ENCODE measurements at places on chromosomes 2 and 18.

GRCh38 chr18:23568281-23569138 lies 17.8 kb downstream of the NPC1 start:
- no peak for DNase-seq

DNA sequence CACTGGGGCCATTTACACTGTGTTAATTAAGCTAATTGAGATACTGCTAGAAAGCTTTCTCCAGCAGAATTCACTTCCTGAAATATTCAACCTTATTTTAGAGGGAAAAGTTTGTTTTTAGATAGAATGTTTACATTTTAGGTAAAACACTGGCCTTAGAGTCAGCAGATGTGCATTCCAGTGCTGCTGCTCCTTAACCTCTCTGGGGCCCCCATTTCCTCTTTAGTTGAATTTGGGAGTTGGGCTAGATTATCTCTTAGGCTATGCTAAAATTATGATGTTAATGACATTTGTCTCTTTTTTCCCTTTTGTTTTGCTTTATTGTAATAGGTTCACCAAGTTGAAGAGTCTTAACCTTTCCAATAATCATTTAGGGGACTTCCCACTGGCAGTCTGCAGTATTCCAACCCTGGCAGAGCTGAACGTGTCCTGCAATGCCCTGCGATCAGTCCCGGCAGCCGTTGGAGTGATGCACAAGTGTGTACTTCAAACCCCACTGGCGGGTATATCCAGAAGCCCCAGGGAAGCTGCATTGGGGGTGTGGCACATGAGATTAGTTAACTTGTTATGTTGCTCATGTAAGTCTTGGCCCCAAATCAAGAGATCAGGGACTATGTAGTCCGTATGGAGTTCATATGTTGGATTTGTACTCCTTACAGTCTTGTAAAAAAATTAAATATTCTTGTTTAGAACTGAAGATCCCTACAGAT lies 179.5 kb downstream of the PHLPP1 start:
- no peak for DNase-seq

DNA sequence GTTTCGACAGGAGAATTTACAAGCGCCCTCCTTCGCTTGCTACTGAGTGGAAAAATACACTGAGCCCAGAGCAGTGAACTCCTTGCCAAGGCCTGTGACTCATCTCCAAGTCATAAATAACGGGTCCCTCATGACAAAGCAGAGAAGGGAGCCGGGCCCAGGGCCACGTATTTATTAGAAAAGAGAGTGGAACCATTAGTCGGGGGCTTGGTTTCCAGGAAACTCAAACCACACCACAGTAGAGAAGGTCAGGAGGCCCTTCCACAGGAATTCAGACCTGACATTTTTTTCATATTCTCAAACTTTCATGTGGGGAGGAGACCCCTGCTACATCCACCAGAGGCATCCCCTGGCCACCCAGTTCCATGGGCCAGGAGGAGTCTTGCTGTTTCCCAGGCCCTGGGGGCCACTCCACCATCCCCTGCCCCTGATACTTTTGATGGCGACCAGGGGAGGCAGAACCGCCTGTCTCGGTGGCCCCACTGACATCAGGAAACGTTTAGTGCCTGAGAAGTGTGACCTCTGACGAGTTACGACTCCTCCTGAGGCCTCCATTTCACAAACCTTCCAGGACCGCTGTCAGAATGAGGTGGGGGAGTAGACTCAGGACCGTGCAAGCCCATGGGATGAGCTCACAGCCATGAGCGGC lies 289.7 kb downstream of the DYSF start:
- DNase-seq = no peak

DNA sequence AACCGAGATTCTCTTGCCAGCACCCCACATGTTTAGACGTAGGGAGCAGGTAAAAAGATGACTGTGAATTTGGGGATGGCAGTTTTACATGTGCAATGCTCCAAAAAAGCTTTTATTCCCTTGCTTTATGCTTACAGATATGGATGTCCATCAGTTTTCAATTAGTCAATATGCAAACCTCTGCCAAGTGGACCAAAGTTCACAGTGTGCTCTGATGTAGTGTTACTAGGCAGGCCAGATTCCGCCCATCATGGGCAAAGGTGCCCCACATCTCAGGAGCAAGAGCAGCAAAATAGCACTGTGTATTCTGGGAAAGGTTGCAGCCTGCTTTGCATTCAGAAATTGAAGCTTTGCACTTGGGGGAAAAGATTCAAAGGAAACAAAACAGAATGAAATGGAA lies 329.7 kb upstream of the ZEB2 start:
- DNase-seq = no peak

GRCh38 chr2:129587426-129588064 lies 391.9 kb upstream of the RAB6C start:
- DNase-seq = no peak

- no peak for DNase-seq
Measured at GRCh38 chr2:99680946-99681345, 191.1 kb upstream of the REV1 start.

- DNase-seq = no peak
Measured at GRCh38 chr2:179467111-179467510, 202.5 kb upstream of the SESTD1 start.

DNA sequence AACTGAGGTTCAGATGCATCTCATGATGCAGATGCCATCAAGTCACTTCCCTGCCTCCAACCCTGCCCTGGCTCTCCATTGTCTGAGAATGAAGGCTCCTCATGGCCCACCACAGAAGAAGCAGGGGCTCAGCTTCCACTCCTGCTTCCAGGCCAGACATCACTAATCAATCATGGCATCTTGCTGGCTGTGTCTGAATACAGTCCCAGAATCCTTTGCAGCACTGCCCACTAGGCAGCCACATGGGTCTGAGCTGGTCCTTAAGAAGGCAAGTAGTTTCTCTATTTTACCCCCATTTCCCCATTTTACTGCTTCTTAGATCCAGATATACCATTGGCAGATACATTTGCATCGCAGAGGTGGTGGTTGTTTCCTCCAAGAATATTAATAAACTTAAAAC lies 7.3 kb downstream of the ASPRV1 start:
- no peak for DNase-seq

GRCh38 chr2:31219131-31219969 lies 2.0 kb upstream of the CAPN14 start:
- no peak for DNase-seq

GRCh38 chr2:231008131-231008530 lies 12.2 kb downstream of the SPATA3 start:
- no peak for DNase-seq

DNA sequence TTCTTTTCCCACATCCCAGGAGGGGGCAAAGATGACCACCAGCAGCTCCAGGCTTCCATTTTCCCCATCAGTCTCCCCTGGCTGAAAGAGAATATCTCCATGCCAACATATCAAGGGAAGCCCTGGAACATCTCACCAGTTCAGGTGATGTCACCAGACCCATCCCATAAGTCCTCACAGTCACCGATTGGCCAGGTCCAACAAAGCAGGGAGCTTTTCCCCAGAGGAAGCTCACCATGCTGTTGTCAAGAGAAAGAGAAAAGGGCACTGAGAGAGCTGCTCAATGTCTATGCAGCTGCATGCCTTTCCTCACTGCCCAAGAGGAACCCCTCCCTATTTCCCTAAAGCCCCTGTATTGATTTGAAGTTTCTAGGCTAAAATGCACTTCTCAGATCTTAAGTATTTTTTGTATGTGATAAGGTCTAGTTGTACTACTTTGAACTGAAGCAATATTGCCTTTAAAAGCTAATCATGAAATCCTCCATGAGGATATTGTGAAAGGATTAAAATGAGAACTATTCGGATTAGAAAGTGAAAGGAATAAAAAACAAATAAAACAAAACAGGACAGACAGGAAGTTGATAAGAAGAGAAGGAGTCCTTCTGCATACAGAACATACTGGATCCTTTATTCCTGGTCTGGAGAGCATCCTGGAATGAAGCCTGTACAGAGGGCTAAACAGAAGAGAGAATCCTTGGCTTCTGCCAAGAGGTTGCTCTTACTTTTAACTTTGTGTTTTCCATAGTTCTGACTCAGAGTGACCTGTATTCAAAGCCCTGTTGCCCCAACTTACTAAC lies 45.2 kb upstream of the CTIF start:
- no peak for DNase-seq

DNA sequence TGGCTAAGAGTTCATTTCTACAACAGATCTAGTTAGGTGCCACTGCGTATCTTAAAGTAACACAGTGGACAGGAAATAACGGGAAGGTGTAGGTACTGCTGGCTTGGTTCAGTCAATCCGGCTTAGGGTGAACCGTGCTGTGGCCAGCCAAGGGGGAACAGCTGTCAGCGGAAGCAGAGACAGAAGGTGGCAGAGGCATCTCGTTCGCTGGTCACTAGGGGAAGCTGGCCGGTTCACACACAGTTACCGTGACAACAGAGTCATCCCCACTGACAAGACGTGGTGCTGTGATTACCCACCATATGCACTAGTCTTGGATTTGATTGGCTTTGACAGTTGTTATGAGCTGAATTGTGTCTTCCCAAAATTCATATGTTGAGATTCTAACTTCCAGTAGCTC lies 58.8 kb upstream of the HDAC4 start:
- DNase-seq = no peak

DNA sequence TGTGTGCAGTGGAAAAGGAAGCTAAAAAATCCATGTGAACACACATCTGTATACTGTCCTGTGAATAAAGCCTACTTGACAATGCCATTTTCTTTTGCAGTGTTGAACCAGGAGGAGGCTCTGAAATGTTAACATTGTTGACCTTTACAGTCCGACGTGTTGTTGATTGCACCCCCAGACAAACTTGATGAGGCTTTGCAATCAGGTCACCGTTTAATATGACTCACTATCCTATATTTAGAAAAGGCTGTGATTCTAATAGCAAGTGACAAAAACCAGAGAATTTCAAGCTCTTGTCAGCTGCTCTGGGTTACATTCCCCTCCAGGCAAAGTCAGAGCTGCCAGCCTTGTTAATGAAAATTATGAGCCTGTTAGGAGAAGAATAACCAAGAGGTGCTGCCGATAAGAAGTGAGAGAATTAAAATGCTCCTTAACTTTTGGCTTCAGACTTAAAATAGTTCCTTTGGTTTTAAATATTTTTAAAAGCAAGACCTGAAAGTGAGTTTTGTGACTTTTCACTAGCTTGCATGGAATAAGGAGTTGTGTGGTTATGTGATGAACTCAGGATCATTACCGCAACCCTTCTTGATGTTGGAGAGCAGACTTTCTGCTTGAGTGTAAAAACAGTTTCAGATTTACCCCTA lies 162.1 kb downstream of the QPCT start:
- no peak for DNase-seq

DNA sequence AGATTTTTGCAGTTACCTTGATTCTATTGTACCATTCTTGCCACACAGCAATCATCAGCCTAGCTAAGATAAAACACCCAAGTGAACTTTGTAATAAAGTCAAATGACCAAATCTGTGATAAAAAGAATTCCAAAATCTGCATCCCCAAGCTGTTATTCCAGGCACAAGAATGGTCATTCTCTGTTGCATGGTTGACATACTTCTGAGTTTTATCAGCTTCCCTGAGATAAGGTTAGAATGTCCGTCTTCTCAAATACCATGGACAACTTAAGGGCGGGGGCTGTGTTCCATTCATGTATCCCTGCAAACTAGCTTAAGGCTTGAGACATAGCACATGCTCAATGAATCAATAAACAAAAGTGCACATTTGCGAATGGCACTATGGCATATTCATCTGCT lies 8.1 kb upstream of the BMP10 start:
- DNase-seq = no peak

- no peak for DNase-seq
Measured at GRCh38 chr2:69943000-69943842, 18.2 kb downstream of the ASPRV1 start.

GRCh38 chr2:20093263-20094141 lies 42.1 kb upstream of the LAPTM4A start:
- no peak for DNase-seq

- DNase-seq = no peak
Measured at GRCh38 chr18:44258576-44258975, 422.1 kb upstream of the SETBP1 start.

GRCh38 chr2:37920570-37920969 lies 4.5 kb upstream of the RMDN2 start:
- no peak for DNase-seq

GRCh38 chr2:73995810-73996209 lies 11.1 kb downstream of the TET3 start:
- DNase-seq = no peak

GRCh38 chr2:181231886-181232621 lies 225.1 kb upstream of the ITGA4 start:
- no peak for DNase-seq

GRCh38 chr2:69677914-69678313 lies 34.4 kb upstream of the AAK1 start:
- no peak for DNase-seq

DNA sequence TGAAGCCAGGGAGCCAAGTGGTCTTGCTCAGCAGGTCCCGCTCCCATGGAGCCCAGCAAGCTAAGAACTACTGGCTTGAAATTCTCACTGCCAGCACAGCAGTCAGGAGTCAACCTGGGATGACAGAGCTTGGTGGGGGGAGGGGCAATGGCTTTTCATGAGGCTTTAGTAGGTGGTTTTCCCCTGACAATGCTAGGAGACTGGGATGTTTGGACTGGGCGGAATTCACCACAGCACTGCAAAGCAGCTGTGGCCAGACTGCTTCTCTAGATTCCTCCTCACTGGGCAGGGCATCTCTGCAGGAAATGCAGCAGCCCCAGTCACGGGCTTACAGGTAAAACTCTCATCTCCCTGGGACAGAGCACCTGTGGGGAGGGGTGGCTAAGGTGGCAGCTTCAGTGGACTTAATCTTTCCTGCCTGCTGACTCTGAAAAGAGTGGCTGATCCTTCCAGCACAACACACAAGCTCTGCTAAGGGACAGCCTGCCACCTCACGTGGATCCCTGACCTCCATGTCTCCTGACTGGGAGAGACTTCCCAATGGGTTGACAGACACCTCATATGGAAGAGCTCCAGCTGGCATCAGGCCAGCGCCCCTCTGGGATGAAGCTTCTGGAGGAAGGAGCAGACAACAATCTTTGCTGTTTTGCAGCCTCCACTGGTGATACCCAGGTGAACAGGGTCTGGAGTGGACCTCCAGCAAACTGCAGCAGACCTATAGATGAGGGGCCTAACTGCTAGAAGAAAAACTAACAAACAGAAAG lies 349.7 kb upstream of the ST6GAL2 start:
- no peak for DNase-seq

- no peak for DNase-seq
Measured at GRCh38 chr18:33560686-33561370, 17.2 kb upstream of the ASXL3 start.

DNA sequence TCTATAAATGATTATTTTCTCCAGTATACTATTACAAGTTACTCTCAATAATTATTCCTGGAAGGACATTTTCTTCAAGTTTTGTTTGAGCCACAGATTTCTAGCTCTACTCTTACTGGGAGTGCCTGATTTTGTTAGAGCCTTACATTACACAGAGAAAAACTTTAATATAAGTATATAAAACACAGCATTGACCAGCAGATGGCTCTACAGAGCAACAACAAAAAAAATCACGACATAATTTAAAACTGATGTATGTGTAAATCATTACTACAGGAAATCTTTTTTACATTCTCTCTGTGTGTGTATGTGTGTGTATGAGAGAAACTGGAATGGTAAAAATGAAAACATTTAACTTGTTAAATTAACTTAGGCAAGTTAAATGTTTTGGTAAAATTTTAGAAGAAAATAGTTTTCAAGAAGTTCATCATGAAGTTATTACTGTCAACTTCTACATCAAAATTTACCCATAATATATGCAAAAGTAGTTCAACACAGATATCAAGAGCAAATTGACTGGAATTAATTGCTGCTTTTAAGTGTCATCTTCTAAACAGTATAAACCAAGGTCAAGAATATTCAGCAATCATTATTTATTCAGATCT lies 103.3 kb downstream of the MDH1 start:
- DNase-seq = no peak

- DNase-seq = no peak
Measured at GRCh38 chr2:162926501-162926900, 87.9 kb upstream of the KCNH7 start.

GRCh38 chr2:136375017-136375901 lies 257.3 kb upstream of the CXCR4 start:
- no peak for DNase-seq

Measured in stimulated activated CD4-positive, alpha-beta T cell treated with anti-CD3 and anti-CD28 coated beads, Interleukin-1b, Interleukin-23, amount 100 ng/mL, for 1 hour (primary cell).